NCI-H774 (cell line): ENCODE measurements at places on chromosomes 11 and 22.
A peak's percentile ranks its signal among the peaks of the same experiment; 100 is the strongest.

- no peak for DNase-seq
Measured at GRCh38 chr11:111457731-111458368, 54.3 kb downstream of the BTG4 start.

DNA sequence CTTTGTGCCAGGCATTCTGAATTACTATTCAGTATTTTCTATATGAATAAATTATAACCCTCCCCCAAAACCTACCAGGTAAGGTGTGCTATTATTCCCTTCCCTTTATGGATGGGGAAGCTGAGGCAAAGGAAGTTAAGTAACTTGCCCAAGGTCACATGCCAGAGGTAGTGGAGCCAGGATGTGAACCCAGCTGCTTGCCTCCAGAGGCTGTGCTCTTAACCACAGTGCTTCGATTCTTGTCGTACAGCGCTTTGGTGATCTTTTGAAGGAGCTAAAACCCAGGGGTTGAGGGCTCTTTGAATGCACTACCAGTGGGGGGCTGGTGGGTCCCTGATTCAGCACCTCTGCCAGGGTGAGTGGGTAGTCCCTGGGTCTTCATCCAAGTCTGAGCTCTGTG lies 18.8 kb downstream of the MCM5 start:
- no peak for DNase-seq

DNA sequence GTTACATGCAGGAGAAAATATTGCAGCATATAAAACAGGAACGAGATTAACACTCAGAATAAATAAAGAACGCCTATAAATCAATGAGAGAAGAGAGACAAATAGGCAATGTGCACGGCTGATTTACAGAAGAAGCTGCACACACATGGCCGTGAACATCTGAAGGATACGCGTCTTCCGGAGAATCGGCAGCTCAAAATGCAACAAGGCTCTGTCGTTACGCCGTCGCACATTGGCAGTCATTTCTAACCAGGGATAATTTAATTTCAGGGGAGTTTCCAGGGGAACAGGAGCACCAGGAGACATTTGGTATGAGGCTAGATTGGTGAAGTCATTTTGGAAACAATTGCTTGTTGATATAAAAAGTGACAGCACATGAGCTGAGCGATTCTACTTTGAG lies 745.2 kb downstream of the BRD1 start:
- no peak for DNase-seq

DNA sequence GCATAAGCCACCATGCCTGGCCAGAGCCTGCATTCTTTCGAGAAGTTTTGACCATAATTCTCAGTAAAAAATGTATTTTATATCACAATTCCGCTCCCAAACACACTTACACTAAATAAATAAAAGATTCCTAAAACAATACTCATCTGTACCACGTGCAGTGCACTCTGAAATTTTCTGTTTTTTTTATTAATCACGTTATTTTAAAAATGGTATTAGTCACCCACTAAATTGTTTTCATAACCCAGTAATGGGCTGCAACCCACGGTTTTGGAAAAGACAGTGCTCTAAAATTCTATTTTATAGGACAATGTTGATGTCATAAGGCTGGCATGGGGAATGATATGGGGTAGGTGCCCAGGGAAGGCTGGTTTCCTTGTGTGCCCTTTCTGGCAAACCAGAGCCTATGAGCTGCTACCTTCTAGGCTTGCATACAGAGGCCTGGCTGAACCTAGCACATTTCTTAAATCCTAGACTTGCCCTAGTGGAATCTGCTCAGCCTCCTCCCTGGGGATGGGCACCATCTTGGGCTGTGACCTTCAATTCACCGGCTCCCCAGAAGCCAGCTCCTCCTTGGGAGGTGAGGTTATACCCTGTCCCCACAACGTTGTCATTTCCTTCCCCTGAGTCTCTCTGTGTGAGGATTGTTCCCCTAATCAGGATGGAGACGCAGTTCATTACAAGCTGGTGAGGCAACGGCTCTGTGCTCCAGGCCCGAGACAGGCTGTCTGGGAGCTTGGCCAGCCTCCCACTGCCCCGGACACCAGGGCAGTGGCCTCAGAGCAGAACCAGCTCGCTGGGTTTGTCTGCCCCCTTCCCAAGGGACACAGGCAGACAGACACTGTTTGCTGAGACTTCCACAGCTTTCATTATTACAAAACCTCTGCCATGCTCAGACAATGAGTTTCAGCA lies 116.5 kb upstream of the NAV2 start:
- no peak for DNase-seq

- no peak for DNase-seq
Measured at GRCh38 chr11:120061761-120062560, 76.0 kb downstream of the TRIM29 start.

DNA sequence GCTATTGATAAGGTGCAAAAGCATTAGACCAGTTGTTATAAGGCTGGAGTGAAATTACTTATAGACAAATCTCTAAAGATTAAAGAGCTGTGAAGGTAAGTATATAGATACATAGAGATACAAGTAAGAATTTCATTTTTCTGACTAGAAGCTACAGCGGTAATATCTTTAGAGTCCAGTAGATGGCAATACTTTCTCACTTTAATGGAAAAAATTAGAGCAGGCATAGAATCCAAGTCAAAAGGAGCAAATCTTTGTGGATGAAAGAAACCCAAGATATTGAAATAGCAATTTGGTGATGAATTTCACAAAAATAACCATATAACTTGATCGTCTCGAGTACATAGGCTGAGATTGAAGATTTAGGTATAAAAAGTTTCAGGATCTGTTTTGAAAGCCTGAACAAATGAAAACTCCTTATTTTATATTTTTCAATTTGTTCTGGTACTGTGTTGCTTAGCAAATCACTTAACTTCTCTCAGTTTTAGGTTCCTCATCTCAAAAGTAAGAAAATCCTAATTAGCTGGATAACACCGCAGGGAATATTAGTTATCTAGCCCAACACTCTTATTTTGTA lies 81.9 kb downstream of the UVRAG start:
- DNase-seq = peak; percentile 67

DNA sequence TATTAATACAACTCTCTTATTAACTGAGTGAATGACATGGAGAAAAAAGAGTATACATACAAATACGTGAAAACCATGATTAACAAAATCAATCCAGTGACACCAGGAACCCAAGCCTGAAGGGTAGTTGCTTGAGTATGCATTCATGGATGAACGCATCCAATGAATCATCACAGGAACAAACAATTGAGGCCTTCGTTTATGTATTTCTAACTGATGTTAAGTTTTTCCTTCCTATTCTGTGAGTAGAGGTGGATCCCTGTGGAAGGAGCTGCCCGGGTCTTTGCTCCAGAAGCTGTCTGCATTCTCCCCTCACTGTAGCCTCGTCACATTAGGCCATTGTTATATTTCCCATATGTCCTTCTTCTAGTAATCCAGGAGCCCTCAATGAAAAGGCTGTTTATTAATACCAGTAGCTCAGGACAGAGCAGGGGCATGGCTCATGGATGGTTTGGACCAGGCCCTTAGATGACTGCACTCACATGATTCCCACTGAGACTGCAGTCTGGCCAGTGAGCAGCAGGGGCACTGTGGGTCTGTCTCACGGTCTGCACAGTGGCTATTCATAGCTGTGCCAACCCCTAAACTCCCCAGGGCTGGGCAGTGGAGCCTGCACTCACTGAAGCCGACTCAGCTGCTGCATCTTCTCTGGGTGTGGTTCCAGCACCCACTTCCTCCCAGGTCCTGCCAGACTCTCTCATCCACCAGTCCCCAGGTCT lies 128.1 kb upstream of the TOP3B start:
- no peak for DNase-seq

DNA sequence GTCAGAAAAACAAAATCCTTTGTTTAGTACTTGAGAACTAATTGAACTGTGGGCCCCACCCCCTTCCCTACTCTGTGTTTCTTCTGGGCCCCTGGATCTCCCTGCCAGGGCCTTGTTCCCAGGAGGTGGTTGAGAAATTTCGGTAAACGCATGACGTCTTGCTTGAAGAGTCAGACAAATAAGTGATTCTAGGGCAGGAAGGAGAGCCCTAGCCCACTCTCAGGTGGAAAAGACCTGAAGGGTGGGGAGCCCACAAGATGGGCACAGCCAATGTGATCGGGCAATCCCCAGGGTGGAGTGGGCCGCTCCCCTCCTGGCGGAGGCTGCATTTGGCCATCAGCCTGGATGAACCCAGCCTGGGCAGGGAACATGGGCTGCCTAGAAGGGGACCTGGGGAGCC lies 16.8 kb upstream of the P2RY2 start:
- DNase-seq = no peak

- no peak for DNase-seq
Measured at GRCh38 chr11:96328395-96329010, 14.5 kb downstream of the MAML2 start.

DNA sequence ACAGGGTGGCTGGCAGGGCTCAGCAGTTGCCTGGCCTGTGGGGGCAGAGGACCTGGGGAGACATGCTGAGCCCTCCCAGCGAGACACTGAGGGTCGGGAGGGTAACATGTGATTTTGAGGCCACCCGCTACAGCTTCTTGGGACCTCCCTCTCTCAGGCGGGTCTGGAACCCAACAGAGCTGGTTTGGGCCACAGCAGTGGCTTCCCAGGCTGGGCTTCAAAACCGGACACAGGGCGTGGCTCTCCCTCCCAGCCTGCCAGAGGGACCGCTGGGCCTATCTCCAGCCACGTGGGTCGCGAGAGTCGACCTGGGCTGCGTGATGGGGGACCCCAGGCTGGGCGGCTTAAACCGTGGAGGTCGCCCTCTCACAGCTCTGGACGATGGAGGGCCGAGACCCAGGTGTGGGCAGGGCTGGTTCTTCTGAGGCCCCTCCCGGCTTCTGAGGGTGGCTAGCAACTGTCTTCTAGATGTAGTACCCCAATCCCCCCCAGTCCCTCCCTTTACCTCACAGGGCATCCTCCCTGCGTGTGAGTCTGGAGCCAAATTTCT lies 91.7 kb downstream of the KCNQ1 start:
- DNase-seq = no peak

DNA sequence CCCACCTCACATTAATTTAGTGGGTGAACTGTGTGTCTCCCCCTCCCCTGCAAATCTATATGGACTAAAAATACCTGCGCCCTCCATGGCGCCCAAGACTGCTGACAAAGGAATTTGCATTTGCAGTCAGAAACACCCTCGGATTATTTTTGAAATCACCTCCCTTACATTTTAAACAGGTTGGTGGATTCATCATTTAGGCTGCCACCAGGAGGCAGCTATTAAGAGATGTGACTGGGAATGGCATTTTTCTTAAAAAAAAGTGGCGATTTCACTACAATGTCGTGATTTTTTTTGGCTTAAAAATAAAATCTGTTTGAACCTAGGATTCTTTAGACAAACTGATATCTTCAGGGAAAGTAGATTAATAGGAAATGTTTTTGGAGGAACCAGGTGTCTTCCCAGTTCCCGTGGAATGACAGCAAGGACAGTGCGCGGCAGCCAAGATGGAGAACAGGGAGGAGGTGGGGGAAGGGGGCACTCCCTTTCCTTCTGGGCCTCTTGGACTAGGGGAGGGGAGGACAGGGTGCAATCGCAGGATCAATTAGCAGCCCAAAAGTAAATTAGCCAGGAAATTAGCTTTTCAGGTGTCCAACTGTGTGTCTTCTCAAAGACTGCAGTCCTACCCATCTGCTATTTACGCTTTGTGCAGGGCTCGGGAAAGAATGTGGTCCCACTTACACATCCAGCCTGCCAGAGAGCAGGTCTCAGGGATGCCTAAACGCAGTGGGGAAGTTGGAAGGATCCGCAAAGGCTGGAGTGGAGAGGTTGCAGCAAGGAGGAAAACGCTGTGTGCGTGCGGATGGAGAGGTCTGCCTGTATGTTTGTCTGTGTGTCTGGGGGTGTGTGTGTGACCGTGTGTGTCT lies 496.4 kb downstream of the NTM start:
- DNase-seq = no peak

GRCh38 chr11:68002938-68003845 lies 705 bp downstream of the UNC93B1 start:
- DNase-seq = peak; percentile 40
